ENCODE measurements at places on chromosomes 13 and 19. TPM values are rescaled to one million over a fixed set of nuclear protein-coding genes. Genes with fewer than 3 reads are reported as not detected.

DNA sequence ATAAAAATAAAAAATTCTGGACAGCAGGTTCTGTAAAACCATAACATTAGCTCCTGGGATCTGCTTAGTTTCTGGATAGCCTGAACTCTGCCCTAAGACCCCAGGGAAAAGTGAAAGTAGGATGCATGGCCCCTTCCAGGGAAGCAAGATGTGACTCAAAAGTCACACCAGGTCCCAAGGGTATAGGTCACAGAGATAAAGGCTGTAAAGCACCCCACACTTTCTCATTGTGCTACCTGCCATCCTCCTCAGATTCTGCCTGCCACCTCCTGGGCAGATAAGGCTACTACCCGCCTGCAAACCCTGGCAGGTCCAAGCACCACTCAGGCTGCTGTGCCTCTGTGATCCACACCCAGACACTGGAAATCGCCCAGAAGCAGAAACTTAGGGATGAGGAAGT, 20.6 kb downstream of the FFAR2 start:
- DNase-seq, result peak; percentile 82
- no peaks in the 10 kb centered on the region for H3K27me3 ChIP-seq
- H3K36me3 ChIP-seq, result no peaks in the 10 kb centered on the region
- no peak overlapping the region for H3K27ac ChIP-seq

DNA sequence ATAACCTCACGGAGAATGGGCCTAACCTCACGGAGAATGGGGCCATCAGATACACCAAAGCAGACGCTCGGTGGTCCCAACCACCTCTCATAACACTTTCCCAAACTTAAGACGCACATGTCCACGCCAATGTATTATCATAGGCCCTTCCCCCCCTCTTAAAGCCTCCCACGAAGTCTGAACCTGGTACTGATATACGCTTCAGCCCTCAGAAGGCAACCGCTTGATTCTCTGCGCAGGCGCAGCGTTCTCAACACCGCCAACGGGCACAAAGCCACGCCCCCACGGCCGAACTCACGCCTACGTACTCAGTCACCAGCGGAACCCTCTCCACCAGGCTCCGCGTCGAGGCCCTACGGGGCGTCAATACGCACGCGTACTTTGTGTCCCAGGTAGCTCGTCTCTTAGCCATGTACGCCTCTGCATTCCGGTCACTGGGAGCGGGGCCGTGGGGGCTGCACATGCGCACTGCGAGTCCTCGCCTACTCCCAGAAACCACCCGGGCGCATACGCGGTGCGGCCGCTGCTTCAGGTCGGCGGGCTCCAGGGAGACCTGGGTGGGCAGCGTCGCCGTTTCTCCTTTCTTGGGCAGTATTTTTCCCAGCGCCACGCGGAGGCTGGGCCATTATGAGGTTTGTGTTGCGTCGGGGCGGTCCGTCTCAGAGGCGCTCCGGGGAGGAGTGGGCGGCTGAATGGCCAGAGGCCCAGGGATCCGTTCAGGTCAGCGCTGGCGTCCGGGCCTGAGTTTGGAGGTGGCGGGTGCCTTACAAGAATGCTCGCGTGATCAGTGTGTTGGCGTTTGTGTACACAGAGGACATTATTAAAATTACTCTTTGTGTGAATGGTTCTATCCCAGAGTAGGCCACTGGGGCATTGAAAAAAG, 25.3 kb downstream of the ZNF582 start:
- H3K27me3 ChIP-seq, result no peaks in the 10 kb centered on the region
- H3K27ac ChIP-seq, result peak overlapping the region; percentile 45
- H3K36me3 ChIP-seq, result peaks cover 5% of the 10 kb centered on the region
- H3K4me1 ChIP-seq, result peaks cover 13% of the 10 kb centered on the region
- peak; percentile 55 for DNase-seq
- peak overlapping the region; percentile 58 for H3K4me3 ChIP-seq

GRCh38 chr19:57075125-57075524, 44.7 kb upstream of the USP29 start:
- DNase-seq, result no peak
- H3K27me3 ChIP-seq, result no peaks in the 10 kb centered on the region
- H3K4me3 ChIP-seq, result no peak overlapping the region
- no peaks in the 10 kb centered on the region for H3K36me3 ChIP-seq
- H3K4me1 ChIP-seq, result no peaks in the 10 kb centered on the region
- H3K27ac ChIP-seq, result no peak overlapping the region

GRCh38 chr13:94798738-94799137, 86.4 kb upstream of the SOX21 start:
- H3K27me3 ChIP-seq, result no peaks in the 10 kb centered on the region
- H3K27ac ChIP-seq, result no peak overlapping the region
- no peak for DNase-seq
- no peaks in the 10 kb centered on the region for H3K36me3 ChIP-seq
- H3K4me3 ChIP-seq, result no peak overlapping the region
- H3K4me1 ChIP-seq, result no peaks in the 10 kb centered on the region

- peak within 1 kb of the TSS; percentile 93 for H3K4me3 ChIP-seq
- peak within 1 kb of the TSS; percentile 46 for H3K27ac ChIP-seq
- H3K36me3 ChIP-seq, result peaks cover 34% of the 10 kb centered on the region
- peaks cover 36% of the 10 kb centered on the region for H3K4me1 ChIP-seq
Measured at GRCh38 chr19:34963573-34964406, at the start of gene ZNF792. Gene ZNF792, minus strand, starts transcription at chr19:34964229. Its CDS starts 567 bp downstream, at chr19:34963662.

DNA sequence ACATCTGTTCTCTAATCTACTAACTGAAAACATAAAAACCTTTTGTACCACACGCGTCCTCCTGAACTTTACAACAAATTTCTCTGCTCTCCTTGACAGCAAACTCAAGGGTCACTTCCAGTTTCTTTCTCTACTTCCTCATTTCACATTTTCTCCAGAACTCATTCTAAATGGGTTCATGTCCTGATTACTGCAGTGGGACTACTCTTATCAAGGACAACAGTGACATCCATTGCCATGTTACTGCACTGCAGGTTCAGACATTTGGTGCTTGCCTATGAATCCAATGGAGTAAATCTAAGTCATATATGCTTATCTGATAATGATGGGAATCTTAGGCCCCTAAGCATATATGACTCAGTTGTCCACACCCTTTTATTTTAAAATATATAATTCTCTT, 35.3 kb downstream of the FPR3 start:
- no peak for DNase-seq
- H3K27me3 ChIP-seq, result no peaks in the 10 kb centered on the region
- H3K4me3 ChIP-seq, result no peak overlapping the region
- H3K27ac ChIP-seq, result no peak overlapping the region
- no peaks in the 10 kb centered on the region for H3K4me1 ChIP-seq
- H3K36me3 ChIP-seq, result no peaks in the 10 kb centered on the region

- H3K4me3 ChIP-seq, result peak overlapping the region; percentile 22
- peak; percentile 64 for DNase-seq
- peak overlapping the region; percentile 98 for H3K27ac ChIP-seq
Measured at GRCh38 chr19:2087621-2088100, 8.5 kb downstream of the MOB3A start.

DNA sequence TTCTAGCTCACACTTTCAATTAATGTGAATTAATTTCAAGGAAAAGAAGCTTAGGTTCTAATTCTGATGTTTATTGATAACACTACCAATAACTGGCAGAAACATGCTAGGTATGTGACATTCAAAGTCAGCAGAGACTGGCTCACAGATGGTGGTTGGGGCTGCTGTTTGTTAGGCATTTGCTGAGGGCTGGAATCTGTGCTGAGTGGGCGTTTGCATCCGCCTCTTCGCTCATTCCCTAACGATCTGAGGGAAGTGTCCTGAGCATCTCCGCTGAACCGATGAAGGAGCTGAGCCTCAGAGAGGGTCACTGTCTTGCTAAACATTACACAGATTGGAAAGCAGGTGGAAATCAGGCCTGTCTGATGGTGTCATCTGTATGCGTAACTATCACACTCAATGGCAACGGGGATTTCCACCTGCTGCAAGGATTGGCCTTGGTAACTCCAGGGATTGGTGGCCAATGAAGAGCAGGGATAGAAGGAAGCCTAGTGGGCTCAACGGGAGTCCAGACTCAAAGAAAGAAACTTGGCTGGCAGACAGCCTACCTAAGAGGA, 338.9 kb downstream of the TEX29 start:
- H3K4me1 ChIP-seq, result no peaks in the 10 kb centered on the region
- no peaks in the 10 kb centered on the region for H3K36me3 ChIP-seq
- H3K4me3 ChIP-seq, result no peak overlapping the region
- DNase-seq, result no peak

- H3K27me3 ChIP-seq, result no peaks in the 10 kb centered on the region
- H3K4me1 ChIP-seq, result peaks cover 6% of the 10 kb centered on the region
- H3K27ac ChIP-seq, result no peak overlapping the region
- no peak overlapping the region for H3K4me3 ChIP-seq
- no peaks in the 10 kb centered on the region for H3K36me3 ChIP-seq
Measured at GRCh38 chr13:30666113-30666512, 48.4 kb downstream of the USPL1 start.

The S1PR4 gene
- 70.2 TPM for total RNA-seq

The SMG9 gene
- 38.2 TPM for total RNA-seq

All from CD4-positive, alpha-beta T cell (primary cell).